ENCODE measurements at places on chromosomes 3 and 15. TPM values are rescaled to one million over a fixed set of nuclear protein-coding genes. Genes with fewer than 3 reads are reported as not detected.
A peak's percentile ranks its signal among the peaks of the same experiment; 100 is the strongest.

The GPR62 gene
- total RNA-seq = not detected

The RCN2 gene
- 95.4 TPM for total RNA-seq

The ITIH1 gene
- total RNA-seq = not detected

GRCh38 chr3:178669022-178669601, 132.9 kb downstream of the KCNMB2 start:
- DNase-seq = no peak

DNA sequence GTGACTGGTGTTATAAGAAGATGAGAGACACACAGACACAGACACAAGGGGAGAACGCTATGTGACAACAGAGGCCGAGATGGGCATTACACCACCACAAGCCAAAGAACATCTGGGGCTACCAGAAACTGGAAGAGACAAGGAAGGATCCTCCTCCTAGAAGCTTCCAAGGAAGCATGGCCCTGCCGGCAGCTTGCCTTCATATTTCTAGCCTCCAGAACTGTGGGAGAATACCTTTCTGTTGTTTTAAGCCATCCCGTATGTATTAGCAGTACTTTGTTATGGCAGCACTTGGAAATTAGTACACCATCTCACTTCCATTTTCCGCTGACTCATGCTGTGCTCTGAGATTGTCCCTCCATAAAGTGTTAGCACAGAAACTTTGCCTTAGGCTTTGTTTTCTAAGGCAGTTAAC, 38.7 kb upstream of the CA12 start:
- peak; percentile 49 for DNase-seq

GRCh38 chr15:44537735-44538240, 841 bp downstream of the EIF3J start:
- no peak for DNase-seq
